ELF-1 (cell line): ENCODE measurements at places on chromosomes 11 and 22.

DNA sequence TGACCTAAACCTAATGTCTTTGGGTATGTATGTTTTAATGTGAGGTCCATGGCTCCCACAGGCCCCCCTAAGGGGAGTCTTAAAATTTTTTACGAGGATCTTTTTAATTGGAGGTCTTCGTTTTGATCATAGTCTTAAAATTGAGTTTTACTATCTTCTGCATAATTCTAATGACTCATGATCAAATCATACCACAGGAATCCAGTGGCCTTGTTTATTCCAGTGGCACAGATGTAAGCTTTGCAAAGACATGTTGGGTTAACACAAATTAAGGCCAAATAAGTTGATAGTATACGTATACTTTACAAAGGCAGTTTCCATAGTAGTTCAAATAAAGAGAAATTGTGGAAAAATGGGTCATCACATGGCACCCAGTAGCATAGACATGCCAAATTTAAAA lies 33.9 kb upstream of the FJX1 start:
- no peak for DNase-seq

GRCh38 chr11:78290293-78291176 lies 101.8 kb downstream of the USP35 start:
- no peak for DNase-seq

DNA sequence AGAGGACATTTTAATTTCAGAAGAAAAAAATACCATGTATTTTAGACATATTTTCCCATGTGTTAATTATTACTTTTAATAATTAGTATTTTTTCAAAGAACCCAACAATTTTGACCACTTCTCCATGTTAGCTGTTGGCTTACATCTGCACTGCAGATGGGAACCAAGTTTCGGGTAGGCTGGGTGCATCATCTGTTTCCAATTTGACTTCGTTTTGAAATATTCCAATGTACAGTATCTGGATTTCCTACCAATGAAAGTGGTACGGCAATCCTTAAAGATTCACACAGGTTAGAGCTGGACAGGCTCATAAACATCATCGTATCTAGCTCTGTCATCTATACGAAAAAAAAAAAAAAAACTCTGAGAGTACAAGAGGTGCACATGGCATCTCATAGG lies 670.2 kb downstream of the OPCML start:
- DNase-seq: no peak

- no peak for DNase-seq
Observed at GRCh38 chr22:37461961-37462360, 24.2 kb downstream of the MFNG start.

- DNase-seq: no peak
Observed at GRCh38 chr11:134566311-134566710, 154.3 kb upstream of the B3GAT1 start.

DNA sequence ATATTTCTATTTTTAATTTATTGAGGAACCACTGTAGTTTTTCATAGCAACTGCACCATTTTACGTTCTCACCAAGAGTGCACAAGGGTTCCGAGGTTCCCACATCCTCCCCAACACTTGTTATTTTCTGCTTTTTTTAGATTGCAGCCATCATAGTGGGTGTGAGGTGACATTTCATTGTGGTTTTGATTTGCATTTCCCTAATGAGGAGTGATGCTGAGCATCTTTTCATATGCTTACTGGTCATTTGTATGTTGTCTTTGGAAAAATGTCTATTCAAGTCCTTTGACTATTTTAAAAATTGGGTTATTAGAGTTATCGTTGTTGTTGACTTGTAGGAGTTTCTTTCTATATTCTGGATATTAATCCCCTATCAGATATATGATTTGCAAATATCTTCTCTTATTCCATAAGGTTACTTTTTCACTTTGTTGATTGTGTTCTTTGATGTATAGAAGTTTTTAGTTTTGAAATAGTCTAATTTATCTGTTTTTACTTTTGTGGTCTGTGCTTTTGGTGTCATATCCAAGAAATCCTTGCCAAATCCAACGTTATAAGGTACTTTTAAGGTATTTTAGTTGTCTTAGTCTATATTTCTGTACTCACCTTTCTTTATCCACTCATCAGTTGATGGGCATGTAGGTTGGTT lies 9.0 kb downstream of the NEAT1 start:
- DNase-seq: peak; percentile 3

- peak; percentile 77 for DNase-seq
Observed at GRCh38 chr11:131464461-131464860, 94.0 kb downstream of the NTM start.

GRCh38 chr11:80898910-80899309 lies 1458.1 kb upstream of the TENM4 start:
- no peak for DNase-seq

DNA sequence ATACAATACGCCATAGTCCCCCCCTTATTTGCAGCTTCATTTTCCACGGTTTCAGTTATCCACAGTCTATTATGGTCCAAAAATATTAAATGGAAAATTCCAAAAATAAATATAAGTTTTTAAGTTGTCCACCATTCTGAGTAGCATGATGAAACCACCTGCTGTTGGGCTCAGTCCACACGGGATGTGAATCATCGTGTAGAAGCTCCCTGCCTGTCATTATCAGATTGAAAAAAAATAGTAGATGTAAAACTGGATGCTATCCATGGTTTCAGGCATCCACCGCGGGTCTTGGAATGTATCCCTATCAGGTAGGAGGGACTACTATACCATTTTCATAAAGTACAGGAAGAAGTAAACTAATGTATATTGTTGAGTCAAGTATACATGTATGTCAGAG lies 127.4 kb downstream of the TTC17 start:
- no peak for DNase-seq

DNA sequence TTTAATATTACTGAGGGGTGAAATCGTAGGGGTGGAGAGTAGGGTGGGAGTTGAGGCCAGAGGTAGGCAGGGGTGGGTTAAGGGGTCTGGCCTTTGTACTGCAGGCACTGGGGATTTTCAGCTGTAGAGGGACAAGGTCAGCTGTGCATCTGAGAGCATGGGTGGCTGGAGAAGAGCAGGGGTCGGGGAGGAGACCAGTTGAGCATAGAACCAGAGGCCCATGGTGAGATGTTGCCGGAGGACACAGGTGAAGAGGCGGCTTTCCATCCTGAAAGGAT lies 12.1 kb upstream of the CELSR1 start:
- no peak for DNase-seq

DNA sequence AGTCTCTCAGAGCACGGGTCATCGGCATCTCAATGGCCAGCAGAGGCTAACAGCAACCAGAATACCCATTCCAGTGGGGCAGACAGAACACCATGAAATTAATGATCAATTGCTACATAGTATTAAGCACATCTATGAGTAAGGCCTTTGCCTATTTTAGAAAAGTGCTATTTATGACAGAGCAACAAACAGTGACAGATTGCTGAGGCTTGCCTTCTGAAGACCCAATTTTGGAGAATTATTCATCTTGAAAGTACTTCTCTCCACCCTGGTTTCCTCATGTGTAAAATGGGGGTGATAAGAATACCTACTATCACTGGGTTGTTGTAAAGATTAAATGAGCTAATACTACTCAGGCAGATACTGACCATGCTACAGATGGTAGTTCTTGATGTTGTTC lies 232.7 kb downstream of the TENM4 start:
- DNase-seq: no peak

GRCh38 chr11:1514336-1515061 lies 27.9 kb upstream of the MOB2 start:
- DNase-seq: no peak

DNA sequence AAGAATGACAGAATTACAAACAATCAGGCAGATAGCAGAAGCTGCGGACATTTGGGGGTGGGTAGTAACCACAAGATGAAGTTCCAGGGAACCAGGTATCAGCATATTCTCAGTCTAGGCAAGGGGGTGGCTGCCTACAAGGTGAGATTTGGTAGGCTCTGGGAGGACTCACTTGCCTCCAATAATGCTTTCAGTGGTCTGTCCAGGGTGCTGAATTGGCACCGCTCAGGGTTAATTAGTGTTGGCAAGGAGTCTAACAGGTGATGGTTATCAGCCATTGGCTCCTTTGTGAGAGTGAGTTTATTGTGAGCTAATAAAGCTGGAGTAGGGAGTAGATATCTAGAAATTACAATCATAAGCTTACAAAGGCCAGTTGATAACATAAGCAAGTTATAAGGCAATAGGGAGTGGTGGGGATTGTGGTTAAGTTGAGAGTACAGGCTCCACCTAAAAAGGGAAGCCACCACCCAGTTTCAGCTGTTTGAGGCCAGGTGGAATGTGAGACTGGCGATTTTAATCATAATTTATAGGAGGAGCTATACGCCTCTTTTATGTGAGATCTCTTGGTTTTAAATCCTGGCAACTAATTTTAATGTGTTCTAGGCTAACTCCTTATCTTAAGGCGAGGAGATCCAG lies 320.5 kb downstream of the MIAT start:
- no peak for DNase-seq

- no peak for DNase-seq
Observed at GRCh38 chr22:42646569-42647525, 2.3 kb downstream of the CYB5R3 start.

DNA sequence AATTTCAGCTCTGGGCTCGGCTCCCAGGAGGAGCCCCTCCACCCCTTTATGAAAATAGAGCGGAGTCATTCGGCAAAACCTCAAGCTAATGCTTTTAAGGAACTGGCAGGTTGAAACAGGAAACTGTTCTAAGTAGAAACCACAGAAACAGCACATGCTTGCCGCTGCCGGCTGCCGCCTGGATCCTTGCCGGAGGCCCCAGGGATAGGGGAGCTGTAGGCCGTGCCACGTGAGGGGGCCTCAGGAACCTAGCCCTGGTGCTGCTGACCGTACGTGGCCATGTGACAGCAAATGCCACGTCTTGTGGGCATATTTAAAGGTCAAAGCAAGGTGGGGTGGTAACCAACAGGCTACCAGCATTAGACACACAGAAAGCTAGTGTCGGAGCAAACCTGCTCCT lies 77.9 kb upstream of the TIMP3 start:
- DNase-seq: no peak

GRCh38 chr11:79648766-79649520 lies 208.1 kb upstream of the TENM4 start:
- no peak for DNase-seq

GRCh38 chr11:71269603-71270511 lies 17.5 kb upstream of the SHANK2 start:
- DNase-seq: no peak

- DNase-seq: peak; percentile 70
Observed at GRCh38 chr11:75583718-75584658, 21.9 kb downstream of the SERPINH1 start.

DNA sequence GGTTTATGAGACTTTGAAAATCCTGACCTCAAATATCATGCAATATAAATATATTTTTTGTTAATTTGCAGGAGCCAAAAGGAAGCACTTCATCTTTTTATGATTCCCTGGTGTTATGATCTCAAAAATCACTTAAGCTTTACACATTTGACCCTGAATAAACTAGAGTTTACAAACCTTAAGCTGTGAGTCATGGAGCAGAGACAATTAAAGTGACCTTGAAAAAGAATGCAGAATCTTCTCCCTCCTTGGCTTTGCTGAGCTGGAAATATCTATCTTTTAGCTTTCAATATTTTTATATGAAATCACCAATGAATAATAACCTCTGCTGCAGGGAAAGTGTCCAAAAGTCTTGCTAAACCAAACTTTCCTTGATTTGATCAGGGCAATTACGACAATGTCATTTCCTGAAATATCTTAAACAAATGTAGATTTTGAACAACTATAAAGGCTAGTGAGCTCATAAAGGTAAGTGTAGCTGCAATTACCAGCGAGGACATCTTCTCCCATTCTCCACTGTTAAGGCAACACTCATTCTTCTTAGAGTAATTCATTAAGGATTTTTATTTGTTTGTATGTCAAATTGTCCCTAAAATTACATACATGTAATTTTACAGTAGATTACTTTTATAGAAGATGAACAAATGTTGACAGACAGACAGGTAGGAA lies 747.0 kb upstream of the LUZP2 start:
- no peak for DNase-seq

GRCh38 chr11:110776081-110776480 lies 63.8 kb upstream of the ARHGAP20 start:
- DNase-seq: no peak

DNA sequence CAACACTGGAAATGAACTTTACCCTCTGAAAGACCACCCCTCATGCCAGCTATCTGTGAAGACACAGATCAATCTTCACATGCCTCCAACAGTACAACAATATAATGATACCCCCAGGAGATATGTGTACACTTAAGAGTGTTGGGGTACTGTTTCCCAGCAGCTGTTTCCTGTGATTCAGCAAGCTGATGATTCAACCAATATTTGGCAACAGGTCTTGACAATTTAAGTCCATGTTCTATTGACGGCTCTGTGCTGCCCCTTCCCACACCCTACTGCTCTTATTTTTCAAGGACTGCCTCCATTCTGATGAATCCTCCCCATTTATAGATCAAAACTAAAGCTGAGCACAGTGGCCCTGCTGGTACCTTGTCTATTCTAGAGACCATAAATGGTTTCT lies 6.6 kb downstream of the SNX19 start:
- no peak for DNase-seq

DNA sequence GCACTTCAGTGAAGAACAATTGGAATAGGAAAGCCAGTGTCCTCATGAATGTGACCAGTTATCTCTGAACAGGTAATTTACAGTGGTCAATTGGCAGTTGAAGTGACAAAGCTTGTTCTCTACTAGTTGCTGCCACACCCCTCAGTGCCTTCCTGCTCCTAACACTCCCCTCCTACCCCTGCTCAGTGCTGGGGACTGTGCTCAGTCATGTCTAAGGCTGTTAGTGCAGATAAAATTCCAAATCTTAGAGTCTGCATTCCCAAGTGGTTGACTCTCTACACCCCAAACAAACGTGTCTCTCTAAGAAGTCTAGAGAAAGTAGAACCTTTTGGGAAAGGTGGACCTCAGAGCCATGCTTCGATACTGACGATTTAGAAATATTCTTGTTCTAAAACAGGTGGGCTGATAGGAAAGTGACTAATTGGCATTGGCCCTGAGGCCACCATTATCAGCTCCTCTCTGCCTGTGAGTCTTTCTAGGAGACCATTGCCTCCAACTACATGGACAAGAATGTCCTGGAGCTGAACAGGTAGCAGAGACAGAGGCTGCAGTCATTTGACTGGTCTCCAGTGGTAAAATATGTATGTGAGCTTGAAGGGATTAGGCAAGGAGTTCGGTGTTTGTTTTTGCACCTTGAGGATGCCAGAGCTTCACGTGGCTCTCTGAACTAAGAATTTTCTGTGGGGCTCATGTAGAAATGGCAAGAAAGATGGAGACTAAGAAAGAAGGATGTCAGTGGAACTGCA lies 22.1 kb upstream of the NNMT start:
- no peak for DNase-seq

DNA sequence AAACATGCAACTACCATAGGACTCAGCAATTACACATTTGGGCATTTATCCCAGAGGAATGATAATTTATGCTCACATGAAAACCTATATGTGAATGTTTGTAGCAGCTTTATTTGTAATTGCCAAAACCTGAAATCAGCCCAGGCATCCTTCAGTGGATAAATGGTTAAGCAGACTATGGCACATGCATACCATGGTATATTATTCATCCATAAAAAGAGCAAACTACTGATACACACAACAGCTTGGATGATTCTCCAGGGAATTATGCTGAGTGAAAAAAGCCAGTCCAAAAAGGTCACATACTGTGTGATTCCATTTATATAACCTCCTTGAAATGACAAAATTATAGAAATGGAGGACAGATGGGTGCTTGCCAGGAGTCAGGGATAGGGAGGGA lies 86.7 kb downstream of the ALX4 start:
- no peak for DNase-seq
